ENCODE measurements at places on chromosomes 2 and 18.

DNA sequence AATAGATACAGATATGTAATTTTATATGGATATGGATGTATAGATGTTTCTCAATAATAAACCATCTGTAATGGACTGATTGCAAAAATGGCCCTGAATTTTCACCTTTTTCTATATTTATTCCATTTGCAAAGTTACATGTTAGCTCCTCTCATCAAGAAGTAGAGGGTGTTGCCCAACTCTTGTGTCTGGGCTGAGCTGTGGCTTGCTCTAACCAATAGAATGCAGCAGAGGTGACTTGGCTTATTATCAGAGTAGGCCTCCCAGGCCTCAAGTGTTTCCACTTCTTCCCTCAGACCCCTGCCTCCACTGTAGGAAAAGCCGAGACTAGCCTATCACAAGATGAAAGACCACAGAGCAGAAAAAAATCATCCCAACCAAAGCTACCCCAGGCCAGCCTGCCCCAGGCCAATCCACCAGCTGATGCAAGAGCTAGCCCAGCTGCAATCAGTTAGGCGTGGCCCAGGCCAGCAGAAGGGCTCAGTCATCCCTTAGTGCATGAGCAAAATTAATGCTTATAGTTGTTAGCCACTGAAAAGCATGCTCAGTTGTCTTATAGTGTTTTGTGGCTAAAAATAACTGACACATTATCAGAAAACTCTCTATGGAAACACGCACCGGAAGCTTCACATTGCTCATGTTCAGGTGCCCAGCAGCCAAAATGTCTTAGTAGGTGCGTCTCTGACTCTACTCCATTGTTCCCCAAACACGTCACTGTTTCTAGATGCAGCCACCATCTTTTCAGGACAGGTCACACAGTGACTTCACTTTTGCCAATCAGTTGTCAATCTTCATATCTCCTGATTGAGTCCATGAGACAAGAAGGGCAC, 464.0 kb downstream of the FBXO15 start:
- DNase-seq = no peak

GRCh38 chr18:71598374-71598773, 945.8 kb downstream of the CBLN2 start:
- DNase-seq = no peak

- no peak for DNase-seq
Measured at GRCh38 chr2:67899187-67899586, 163.6 kb downstream of the C1D start.

DNA sequence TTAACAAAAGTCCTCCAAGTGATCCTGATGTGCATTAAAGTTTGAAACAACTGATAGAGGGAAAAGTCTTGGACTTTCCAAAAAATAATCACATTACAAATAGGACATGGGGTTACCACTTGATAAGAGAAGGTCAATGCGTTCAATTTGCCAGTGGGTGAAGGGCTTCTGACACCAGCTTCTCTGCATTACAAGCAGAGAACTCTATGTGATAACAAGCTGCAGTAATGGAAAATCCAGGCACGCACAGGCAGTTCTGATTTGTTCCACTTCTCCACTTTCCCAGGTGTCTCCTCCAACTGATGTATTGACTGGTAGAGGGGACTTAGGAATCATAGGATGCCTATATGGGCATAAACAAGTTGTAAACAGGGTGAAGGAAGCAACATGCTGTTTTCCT, 234.0 kb upstream of the MGAT5 start:
- no peak for DNase-seq

- no peak for DNase-seq
Measured at GRCh38 chr2:161165266-161165665, 5.0 kb downstream of the TANK start.

All from Jurkat, Clone E6-1 (cell line).